ENCODE measurements at places on chromosomes 11 and 22.

- H3K4me1 ChIP-seq = no peaks in the 10 kb centered on the region
- DNase-seq = no peak
- no peaks in the 10 kb centered on the region for H3K36me3 ChIP-seq
- no peaks in the 10 kb centered on the region for H3K27me3 ChIP-seq
- no peak overlapping the region for H3K4me3 ChIP-seq
- no peak overlapping the region for H3K27ac ChIP-seq
Measured at GRCh38 chr11:16296273-16296672, 60.1 kb downstream of the SOX6 start.

DNA sequence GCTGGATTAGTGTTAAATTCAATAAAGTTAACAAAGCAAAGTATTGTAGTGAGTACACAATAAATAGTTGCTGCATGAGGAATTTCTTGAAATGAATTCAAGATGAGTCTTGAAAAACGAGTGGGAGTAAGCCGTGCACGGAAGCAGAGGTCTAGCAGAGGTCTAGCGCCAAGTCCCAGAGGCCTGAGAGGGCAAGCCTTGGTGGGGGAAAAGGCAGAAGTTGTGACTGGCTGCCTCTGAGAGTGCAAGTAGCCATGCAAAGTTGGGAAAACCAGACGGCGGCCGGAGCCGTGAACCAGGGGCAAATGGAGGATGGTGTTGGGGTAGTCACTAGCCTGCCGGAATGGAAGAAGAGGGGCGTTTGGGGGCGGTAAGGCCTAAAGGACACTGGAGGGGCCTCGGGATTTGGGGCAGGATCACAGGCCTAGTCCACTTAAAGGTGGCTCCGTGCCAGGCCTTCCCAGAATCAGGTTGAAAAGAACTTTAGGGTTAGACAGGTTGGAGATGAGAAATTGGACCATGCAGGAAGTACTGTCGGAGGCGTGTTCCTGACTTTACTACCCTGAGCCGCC is 379 bp upstream of the SLC3A2 start:
- no peaks in the 10 kb centered on the region for H3K27me3 ChIP-seq
- H3K36me3 ChIP-seq = peaks cover 68% of the 10 kb centered on the region
- peak overlapping the region; percentile 100 for H3K27ac ChIP-seq
- peak; percentile 67 for DNase-seq

GRCh38 chr11:125257190-125257579 is 92.6 kb downstream of the PKNOX2 start:
- H3K36me3 ChIP-seq = no peaks in the 10 kb centered on the region
- H3K4me1 ChIP-seq = no peaks in the 10 kb centered on the region
- H3K27me3 ChIP-seq = peaks cover 14% of the 10 kb centered on the region
- no peak overlapping the region for H3K27ac ChIP-seq
- DNase-seq = no peak

DNA sequence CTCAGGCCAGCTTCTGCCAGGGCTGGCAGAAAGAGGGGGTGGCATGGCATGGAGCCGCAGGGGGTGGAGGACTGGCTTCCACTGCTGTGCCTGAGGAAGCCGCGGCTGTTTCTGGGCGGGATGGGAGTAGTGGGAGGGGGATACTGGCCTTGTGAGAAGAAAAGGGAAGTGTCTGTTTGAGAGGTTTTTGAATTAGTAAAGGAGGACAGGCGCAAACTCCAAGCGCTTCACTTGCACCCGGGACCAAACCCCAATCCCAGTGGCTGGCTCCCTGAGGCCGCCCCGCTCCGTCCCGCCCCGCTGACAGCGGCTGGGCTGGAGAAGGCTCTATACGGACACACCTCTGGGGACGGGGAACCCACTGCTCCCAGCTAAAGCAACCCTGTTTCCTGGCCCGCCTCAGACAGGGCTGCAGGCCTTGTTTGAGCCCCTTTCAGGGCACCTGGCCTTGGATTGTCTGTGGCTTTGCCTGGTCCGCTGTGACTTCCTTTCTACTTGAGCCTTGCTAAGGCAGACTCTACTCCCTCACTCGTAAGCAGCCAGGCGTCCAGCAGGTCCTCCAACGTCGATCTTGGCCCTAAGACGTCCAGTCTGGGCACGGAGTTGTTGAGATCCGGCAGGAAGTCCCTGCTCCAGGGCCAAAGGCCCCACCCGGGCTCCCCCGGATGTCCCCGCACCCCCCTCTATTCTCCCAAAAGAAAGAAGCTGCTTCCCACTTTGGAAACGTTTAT is 2.2 kb downstream of the APOA1 start:
- peaks cover 4% of the 10 kb centered on the region for H3K4me1 ChIP-seq
- peak overlapping the region; percentile 72 for H3K4me3 ChIP-seq
- DNase-seq = peak; percentile 7

DNA sequence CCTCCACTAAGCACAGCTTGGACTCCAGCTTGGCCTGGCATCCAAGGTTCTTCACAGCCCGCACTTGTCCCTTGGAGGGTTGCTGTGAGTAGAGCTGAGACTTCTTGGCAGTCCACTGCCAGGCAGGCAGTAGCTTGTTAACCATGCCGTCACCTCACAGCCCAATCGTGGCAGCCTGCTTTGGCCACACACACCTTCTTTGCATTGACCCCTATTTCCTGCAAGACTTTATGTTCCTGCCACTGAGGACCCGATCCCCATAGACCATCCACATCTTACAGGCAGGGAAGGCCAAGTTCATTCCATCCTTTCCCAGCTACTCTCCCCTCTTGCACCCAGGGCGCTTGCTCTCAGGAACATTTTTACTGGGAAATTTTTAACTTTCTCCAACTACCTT is 2.5 kb upstream of the PYGM start:
- peaks cover 43% of the 10 kb centered on the region for H3K36me3 ChIP-seq
- H3K27ac ChIP-seq = peak overlapping the region; percentile 80
- DNase-seq = no peak

GRCh38 chr11:74035264-74035663 is 26.4 kb upstream of the UCP3 start:
- H3K4me1 ChIP-seq = peaks cover 20% of the 10 kb centered on the region
- H3K4me3 ChIP-seq = no peak overlapping the region
- no peaks in the 10 kb centered on the region for H3K27me3 ChIP-seq
- DNase-seq = no peak

DNA sequence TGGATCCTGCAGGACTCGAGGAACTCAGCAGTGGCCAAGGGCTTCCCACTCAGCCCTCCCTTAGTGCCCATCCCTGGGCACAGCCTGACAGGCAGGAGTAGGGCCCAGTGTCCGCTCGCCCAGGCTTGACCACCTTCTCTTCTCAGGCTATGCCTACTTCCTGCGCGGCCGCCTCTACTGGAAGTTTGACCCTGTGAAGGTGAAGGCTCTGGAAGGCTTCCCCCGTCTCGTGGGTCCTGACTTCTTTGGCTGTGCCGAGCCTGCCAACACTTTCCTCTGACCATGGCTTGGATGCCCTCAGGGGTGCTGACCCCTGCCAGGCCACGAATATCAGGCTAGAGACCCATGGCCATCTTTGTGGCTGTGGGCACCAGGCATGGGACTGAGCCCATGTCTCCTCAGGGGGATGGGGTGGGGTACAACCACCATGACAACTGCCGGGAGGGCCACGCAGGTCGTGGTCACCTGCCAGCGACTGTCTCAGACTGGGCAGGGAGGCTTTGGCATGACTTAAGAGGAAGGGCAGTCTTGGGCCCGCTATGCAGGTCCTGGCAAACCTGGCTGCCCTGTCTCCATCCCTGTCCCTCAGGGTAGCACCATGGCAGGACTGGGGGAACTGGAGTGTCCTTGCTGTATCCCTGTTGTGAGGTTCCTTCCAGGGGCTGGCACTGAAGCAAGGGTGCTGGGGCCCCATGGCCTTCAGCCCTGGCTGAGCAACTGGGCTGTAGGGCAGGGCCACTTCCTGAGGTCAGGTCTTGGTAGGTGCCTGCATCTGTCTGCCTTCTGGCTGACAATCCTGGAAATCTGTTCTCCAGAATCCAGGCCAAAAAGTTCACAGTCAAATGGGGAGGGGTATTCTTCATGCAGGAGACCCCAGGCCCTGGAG is 3.3 kb upstream of the SMARCB1 start:
- no peak overlapping the region for H3K4me3 ChIP-seq
- H3K4me1 ChIP-seq = peaks cover 20% of the 10 kb centered on the region
- no peaks in the 10 kb centered on the region for H3K27me3 ChIP-seq
- no peaks in the 10 kb centered on the region for H3K36me3 ChIP-seq
- H3K27ac ChIP-seq = peak overlapping the region; percentile 4
- DNase-seq = no peak

GRCh38 chr11:64831411-64831891 is 13.0 kb downstream of the CDC42BPG start:
- no peak overlapping the region for H3K27ac ChIP-seq
- H3K27me3 ChIP-seq = no peaks in the 10 kb centered on the region

DNA sequence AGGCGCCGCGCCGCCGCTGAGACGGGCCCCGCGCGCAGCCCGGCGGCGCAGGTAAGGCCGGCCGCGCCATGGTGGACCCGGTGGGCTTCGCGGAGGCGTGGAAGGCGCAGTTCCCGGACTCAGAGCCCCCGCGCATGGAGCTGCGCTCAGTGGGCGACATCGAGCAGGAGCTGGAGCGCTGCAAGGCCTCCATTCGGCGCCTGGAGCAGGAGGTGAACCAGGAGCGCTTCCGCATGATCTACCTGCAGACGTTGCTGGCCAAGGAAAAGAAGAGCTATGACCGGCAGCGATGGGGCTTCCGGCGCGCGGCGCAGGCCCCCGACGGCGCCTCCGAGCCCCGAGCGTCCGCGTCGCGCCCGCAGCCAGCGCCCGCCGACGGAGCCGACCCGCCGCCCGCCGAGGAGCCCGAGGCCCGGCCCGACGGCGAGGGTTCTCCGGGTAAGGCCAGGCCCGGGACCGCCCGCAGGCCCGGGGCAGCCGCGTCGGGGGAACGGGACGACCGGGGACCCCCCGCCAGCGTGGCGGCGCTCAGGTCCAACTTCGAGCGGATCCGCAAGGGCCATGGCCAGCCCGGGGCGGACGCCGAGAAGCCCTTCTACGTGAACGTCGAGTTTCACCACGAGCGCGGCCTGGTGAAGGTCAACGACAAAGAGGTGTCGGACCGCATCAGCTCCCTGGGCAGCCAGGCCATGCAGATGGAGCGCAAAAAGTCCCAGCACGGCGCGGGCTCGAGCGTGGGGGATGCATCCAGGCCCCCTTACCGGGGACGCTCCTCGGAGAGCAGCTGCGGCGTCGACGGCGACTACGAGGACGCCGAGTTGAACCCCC is 798 bp downstream of the BCR start:
- DNase-seq = peak; percentile 36
- peaks cover 16% of the 10 kb centered on the region for H3K36me3 ChIP-seq
- H3K27me3 ChIP-seq = no peaks in the 10 kb centered on the region
- peak overlapping the region; percentile 87 for H3K4me3 ChIP-seq

DNA sequence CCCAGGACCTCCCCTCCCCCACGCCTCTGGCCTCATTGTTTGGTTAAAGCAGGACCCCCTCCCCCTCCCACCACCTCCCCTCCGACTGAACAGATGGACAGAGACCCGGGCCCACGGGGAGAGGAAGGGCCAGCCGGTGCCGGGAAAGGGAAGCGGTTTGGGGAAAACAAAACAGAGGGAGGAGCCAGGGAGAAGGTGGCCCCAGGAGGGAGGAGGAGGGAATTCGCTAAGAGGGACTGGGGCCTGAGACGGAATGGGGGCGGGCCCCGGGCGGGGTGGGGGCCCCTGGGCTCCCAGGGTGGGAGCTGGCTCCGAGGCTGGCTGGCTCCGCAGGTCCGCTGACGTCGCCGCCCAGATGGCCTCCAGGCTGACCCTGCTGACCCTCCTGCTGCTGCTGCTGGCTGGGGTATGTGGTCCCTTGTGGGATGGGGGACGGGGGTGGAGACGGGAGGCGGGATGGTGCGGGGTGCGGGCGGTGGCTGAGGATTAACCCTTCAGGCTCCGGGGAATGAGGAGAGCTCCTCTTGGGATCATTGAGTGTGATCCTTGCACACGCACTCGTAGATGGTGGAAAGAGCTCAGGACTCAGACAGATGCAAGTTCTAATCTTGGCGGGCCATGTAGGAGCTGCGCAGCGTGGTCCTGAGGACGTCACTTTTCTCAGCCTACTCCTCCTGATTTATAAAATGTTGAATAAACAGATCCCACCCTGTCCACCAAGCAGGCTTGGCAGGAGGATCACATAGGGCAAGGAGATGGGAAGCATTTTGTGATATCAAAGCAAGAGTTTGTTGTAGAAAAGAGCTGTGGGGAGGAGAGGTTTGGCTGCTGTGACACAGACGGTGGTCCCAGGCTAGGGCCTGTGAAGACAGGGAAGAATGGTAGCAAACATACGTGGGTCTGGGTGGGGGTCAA is 688 bp downstream of the SERPING1 start:
- no peak overlapping the region for H3K4me3 ChIP-seq
- no peak for DNase-seq
- no peaks in the 10 kb centered on the region for H3K36me3 ChIP-seq
